ENCODE measurements at places on chromosomes 7 and 10.

- DNase-seq: peak; percentile 48
These were observed 3.0 kb downstream of the IKZF1 start for GRCh38 chr7:50307368-50308032.

DNA sequence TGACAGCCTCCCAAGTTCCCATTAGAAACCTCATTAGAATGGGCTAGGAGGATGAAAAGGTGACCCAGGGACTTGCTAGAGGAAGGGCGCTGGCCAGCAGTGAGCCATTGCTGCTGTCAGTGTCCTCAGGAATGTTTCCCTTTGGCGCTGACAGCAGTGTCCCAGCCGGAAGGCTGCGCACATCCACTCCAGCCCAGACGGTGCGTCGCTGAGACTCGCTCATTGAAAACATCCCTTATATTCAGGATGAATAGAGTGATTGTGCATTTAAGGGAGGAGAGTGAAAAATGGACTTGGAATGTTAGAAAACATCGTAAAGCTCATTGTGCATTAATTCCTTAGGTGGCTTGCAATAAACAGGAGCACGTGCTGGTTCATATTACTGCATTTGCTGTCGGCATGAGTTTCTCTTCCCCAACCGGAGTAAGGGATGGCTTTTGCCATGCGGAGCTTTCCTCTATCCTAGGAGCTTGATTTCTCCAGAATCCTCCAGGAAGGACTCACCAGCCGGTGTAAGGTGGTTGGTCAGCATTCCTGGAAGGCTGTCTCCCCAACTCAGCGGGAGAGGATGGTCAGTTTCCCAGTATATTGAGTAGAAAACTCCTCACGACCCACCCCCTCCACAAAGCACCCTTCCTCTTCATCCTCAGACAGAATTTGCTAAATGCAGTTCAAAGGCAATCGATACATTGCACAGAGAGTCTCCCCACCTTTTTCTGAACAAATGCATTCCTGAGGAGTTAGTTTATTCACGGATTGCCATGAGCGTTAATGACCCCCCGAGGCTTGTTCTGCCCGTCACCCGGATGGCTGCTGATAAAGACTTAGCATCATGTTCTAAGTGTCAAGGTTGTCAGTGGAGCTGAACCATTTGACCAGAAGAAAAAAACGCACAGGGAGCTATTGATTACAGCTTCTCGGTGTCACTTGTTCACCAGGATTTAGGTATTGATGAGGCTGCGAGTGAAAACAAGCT, 201.8 kb downstream of the EBF3 start:
- no peak for DNase-seq

GRCh38 chr7:137981175-137981574, 20.7 kb downstream of the CREB3L2 start:
- DNase-seq: no peak

DNA sequence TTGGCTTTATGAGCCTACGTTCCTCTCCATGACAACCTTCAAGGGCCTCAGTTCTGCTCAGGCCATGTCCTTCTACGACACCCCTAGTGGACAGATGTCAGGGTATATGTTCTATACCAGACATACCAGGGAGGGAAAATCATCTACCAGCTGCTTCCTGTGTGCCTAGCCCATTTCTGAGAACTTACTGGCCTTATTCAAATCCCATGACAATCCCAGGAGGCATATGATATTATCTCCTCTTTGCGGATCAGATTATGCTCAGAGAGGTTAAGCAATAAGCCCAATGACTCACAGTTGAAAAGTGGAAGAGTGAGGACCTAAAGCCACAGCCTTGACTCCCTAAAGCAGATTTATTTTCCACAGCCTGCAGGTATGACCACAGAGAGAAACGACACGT, 139.3 kb downstream of the GLI3 start:
- DNase-seq: no peak

GRCh38 chr7:32616625-32617024, 121.3 kb downstream of the AVL9 start:
- no peak for DNase-seq

DNA sequence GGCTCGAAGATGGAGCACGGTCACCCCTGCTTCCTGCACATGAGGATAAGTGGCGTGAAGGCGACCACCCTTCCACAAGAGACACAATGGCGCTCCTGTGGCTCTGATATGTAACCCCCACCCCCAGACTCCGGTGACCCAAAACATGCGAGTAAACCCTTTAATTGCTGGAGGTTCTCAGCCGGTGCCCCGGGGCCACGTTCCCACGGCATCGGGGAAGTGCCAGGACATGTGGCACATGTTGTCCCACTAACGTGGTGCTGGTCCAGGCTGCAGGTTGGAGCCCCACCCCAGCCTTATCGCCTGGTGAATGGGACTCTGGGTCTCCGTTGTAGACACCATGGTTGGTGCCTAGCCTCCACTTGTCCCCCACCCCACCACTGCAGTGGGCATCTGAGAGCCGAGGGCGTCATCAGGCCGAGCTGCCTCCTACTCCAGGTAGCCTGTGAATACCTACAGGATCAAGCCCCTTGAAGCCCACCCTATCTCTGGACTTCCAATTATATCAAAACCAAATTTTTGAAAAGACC, 132.8 kb downstream of the PRKAG2 start:
- DNase-seq: no peak

- DNase-seq: peak; percentile 50
These were observed 24.4 kb upstream of the C10orf67 start for GRCh38 chr10:23368816-23369640.

DNA sequence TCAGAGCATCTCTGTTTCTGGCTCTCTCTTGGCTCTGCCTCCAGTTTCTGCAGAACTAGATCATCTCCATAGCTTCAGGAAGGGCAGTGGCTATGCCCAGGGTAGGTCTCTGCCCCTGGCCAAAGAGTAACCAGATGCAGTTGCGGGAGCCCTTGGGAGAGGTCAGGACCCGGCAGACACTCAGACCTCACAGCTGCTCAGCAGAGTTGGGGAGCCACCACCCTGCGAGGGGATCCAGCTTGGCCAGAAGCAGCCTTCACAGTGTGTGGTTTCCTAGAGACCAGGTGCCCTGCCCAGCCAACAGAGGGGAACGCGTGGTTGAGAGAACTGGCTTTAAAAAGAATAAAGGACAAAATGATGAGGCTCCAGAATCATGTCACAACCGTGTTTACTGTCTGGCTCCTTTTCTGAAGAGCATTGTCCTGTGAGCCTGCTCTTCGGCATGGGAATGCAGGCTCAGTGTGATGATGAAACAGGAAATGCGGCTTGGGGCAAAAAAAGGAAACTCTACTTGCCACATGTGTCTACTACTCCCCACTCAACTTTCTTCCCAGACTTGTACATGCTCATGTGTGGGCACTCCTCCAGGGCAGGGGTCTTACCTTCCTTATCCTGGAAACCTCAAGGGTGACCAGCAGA, 243.1 kb downstream of the INHBA start:
- peak; percentile 74 for DNase-seq

DNA sequence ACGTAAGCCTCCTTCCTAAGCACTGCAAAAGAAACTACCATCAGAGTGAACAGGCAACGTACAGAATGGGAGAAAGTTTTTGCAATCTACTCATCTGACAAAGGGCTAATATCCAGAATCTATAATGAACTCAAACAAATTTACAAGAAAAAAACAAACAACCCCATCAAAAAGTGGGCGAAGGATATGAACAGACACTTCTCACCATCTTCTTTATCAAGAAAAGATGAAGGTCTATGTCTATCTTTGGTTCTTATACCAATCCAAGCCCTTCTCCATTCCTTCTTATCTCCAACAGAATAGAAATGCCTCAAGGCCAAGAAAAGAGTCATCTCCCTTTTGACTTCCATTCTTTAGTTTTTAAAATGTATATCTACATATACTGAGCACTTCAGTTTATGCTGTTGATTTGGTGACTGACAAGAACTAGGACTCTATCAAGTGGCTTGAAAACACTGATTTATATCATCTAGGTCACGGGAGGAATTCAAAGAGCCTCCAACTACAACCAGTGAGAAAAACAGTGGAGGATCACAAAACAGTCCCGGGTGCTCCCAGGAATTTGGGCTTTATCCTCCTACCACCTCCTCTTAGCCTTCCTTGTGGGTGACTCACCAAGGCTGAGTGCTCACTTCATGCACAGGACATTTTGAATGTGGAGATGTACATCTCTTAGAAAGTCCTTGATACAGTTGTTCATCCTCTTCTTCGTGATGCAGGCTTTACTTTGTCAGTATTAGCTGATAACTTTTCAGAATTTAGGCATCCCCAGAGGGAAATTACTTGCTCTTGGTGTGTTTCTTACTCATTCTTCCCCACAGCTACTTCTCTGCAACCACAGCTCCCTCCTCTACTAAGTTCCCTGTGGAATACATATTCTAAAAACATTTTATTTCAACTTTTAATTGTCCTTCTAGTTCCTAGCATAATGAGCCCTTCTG, 15.4 kb downstream of the TAS2R41 start:
- no peak for DNase-seq

Data from KBM-7 (cell line).